Upper lobe of left lung (tissue), 6 donors: ENCODE measurements at places on chromosomes 3 and 15.

GRCh38 chr15:55937040-55937439 is 56.4 kb downstream of the NEDD4 start:
- DNase-seq, result no peak

DNA sequence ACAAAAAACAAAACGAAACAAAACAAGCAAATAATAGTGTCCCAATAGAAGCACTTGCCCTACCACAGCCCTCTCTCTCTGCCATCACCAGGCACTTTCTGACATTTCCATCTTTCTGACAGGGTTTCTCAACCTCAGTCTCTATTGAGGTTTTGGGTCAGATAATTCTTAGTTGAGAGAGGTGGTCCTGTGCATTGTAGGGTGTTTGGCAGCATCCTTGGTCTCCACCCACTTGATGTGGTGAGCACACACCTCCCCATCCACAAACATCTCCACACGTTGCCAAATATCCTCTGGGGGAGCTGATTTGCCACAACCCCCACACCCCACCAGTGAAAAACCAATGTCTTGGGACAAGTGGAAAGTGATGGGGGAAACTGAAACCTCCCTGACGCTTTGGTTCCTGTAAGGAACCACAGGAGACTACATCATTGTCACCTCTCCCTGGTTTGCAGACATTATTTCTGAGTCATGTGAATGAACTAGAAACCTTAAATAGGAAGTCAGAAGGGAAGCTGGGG is 733.7 kb upstream of the CFAP20DC start:
- DNase-seq, result no peak

DNA sequence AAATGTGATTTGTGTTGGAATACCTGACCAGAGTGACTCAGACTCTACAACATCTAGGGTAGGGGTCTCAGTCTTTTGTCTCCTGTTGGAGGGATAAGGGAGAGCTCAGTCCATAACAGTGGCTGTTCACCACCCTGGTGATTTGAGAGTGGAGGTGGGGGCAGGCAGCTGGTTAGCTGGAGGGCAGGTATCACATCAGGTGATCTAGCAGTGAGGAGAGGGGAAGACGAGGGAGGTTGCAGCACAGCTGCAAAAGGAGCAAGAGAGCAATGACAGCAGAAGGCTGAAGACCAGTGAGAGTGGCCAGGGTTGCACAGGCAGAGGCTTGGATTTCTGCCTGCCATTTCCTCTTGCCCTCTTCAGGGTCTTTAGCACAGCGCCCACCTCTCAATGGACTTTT is 38.4 kb downstream of the PLCL2 start:
- no peak for DNase-seq

DNA sequence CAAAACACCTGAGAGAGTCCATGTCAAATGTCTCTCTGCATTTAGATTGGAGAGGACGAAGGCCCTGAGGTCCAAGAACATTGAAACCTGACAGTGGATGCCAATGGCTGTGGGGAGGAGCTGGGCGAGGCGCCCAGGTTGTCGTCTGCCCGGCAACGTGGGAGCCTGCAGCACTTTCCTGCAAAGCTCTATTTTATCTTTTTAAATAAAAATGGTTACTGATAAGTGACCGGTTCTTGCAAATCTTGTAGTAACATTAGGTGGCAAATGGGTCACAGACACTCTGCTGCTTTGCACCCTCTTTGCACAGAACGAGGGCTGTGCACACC is 19.5 kb upstream of the FANCD2 start:
- no peak for DNase-seq

DNA sequence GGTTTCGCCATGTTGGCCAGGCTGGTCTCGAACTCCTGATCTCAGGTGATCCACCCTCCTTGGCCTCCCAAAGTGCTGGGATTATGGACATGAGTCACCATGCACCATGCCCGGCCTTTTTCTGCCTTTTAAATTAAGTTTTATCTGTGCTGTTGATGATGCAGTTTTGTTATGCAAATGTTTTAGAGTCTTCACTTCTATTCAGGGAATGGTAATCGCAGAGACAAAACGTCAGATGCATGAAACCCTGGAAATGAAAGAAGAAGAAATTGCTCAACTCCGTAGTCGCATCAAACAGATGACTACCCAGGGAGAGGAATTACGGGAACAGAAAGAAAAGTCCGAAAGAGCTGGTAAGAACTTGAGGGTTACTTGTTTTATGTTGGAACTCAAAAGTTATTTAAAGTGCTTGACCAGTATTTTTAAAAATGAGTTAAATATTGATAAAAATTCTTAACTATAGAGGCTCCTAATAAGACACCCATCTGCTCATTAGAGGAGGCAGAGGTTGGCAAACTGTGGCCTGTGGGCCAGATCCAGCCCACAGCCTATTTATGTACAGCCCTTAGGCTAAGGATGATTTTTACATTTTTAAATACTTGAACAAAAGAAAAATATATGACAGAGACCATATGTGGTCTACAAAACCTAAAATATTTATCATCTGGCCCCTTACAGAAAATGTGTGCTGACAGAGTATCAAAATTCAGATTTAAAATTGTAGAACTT is 127.8 kb upstream of the LRRFIP2 start:
- DNase-seq, result no peak

DNA sequence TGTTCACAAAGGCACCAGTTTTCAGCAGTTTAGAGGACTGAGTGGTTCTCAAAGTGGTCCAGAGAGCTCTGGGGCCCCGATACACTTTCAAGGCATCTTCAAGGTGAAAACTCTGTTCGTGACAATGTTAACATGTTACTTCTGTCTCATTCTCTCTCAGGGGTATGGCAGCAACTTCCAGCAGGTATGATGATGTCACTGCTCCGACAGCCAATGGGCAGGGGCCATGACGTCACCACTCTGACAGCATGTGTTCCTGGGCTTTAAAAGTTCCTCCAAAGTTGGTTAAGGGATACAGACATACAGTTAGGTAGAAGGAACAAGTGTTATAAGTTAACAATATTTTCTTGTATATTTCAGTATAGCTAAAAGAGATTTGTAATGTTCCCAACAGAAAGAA is 87.9 kb downstream of the KLF15 start:
- DNase-seq, result no peak

GRCh38 chr3:46703013-46703520 is 1.9 kb downstream of the TMIE start:
- no peak for DNase-seq

- no peak for DNase-seq
Measured at GRCh38 chr3:19264424-19264823, 116.1 kb downstream of the KCNH8 start.

GRCh38 chr15:49435174-49435573 is 12.1 kb downstream of the FGF7 start:
- DNase-seq, result no peak

DNA sequence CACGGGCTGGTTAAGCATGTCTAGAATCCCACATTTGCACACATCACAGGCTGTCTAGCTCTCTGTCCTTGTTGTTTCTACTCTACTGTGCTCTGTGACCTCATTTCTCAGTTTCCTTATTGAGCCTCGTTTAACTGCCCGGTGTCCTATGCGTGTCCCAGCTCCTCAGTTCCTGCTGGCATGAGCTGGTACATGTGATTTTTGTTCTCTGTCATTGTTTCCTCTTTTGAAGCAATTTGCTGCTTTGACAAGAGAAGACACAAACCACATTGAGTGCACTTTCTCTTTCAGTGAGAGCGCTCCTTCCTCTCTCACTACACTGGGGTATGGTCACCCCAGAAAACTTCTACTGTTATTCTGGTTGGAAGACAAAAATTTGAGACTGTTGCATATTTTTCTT is 563.5 kb downstream of the PDCD6IP start:
- peak; percentile 36 for DNase-seq

DNA sequence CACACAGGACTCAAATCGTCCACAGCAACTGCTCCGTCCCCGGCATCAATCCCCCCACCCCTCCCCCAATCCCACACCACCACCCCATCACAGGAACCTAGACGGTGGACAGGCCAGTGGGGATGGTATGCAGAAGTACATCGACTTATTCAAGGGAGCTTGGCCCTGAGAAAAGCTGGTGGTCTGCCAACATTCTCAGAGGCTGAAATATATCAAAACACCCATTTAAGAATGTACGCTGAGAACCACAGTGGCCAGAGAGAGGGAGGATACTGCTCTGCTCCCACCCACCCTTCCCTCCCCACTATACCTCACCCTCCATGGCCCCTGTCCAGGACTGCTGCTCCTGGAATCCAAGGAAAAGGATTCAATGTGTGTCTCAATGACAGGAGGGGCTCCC is 12.4 kb upstream of the USP3 start:
- no peak for DNase-seq

DNA sequence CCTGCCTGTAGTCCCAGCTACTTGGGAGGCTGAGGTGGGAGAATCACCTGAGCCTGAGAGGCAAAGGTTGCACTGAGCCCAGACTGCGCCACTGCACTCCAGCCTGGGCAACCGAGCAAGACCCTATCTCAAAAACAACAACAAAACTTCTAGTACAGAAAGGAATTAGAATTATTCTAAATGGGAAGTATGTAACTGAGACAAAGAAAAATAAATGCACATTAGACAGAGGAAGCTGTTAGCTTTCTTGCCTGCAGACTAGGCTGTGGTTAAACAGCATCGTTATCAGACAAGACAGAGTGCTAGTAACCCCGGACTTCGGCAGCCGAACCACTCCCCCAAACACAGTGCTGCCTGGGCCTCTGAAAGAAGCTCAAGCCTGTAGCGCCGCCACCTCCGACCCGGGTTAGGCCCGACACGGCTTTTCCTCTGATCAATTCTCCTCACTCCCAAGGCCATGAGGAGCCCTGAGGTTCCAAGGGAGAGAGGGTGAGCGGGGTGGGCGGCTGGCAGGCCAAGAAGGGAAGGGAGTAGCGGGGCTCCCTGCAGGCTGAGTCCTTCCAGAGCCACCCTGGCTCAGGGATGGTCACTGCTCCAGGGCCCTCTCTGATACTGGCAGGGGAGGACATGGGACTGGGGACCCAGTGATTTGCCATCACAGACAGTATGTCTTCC is 44.8 kb upstream of the MUC4 start:
- DNase-seq, result peak; percentile 48

GRCh38 chr3:120244834-120245225 is 40.2 kb downstream of the GPR156 start:
- DNase-seq, result no peak

DNA sequence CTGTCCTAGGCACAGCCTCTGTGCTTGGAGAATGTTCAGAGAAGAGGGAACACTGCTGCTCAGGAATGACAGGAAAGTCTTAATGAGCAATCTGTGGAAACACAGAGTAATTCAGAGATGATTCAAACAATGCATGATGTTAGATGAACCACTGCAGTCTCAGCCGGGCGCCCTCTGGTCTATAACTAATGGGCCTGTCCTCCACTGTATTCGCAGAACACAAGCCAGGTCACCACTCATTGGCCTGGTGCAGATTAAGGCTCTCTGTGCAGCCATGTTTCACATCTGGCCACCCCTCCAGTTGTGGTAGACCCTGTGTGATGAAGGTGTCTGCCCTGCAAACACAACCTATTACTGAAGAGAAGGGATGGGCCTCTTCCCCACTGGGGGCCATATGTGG is 281.7 kb upstream of the ROPN1 start:
- DNase-seq, result no peak

DNA sequence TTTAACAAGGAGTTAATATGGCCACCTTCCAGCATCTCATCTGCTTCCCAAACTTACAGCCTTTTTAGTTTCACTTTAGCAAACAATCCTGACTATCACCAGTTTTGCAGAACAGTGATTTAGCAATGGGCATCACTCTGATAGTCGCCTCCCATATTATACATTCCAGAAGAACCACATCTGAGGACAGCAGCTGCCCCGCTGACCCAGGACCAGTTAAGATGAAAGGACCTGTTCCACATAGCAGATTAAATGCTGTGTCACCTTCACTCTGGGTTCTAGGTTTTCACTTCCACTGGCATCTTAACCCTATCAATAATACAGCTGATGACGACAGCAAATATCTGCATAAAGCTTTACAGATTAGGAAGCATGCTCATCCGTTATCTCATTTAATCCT is 99.8 kb downstream of the TRIM69 start:
- DNase-seq, result no peak

- DNase-seq, result no peak
Measured at GRCh38 chr3:58488967-58489366, 2.9 kb upstream of the KCTD6 start.

- DNase-seq, result no peak
Measured at GRCh38 chr15:35078221-35078915, 6.7 kb downstream of the NANOGP8 start.
